ENCODE measurements at places on chromosomes 2 and 18.

DNA sequence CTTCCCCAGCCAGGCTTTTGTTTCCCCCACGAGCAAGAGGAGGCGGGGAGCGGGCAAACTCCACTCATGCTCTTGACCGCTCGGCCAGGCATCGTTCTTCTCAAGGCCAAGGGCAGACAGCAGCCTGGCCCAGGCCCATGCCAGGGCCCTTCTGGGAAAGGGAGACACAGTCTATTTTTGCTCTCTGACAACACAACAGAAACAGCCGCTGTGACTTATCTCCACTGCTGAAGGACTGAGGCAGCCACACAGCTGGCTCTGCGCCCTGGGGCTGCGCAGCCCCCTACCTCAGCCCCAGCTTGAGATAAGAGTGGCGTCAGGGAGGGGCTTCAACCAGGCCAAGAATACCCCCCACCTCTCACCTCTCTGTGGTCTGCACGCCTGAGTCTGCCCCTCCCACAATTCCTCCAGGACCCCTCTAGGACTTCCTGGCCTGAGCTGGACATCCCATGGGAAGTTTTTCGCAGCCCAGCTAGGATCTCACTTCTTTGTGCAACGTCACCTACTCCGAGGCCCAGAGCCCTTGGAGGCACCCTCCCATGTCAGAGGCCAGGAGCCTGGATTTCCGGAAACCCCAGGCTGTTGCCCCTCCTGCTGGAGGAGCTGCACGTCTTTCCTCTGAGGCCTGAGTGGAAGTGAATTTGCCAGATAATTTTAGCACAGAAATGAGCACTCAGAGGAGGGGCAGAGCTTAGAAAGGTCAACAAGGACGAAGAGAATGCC, 118.9 kb upstream of the OTOS start:
- no peak for DNase-seq

DNA sequence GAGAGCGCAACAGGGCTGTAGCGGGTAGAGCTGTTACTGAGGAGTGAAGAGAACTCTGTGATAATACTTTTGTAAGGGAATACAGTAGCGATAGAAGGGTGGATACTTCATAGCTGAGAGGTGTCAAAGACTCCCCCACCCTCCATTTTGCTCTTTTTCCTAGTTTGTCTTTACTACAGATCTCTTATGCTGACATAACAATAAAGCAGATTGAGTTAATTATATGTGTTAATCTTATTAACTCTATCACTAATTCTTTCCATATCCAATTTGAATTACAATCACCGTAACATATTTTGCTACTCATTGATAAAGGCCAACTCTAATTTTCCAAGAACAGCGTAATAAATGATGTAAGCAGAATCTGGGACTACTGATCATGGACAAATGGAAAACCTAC, 57.1 kb downstream of the UGP2 start:
- no peak for DNase-seq

- no peak for DNase-seq
Measured at GRCh38 chr2:100446696-100447095, 23.6 kb upstream of the NMS start.

- no peak for DNase-seq
Measured at GRCh38 chr2:56806924-56807323, 623.1 kb downstream of the CCDC85A start.

GRCh38 chr18:58637946-58638345, 9.1 kb upstream of the ALPK2 start:
- no peak for DNase-seq

GRCh38 chr2:215430528-215431187, 5.2 kb downstream of the FN1 start:
- DNase-seq, result no peak

GRCh38 chr2:43267381-43267780, 41.0 kb upstream of the ZFP36L2 start:
- no peak for DNase-seq

- no peak for DNase-seq
Measured at GRCh38 chr2:153880926-153881325, 9.2 kb downstream of the GALNT13 start.

DNA sequence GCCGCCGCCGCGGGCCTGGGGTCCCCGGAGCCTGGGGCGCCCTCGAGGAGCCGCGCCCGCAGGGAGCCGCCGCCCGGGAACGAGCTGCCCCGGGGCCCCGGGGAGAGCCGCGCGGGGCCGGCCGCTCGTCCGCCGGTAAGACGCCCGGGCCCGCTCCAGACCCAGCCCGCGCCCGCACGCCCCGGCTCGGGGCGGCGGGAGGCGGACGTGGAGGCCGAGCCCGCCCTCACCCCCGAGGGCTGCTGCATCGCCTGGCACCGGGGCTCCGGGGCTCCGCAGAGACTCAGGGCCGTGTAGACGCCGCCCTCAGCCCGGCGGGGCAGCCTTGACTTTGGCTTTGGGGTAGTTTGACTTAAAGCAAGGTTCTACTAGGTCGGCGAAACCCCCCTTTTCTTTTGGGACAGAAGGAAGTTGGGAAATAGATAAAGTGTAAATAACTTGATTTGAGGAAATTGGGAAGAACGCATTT, 335 bp downstream of the ERFE start:
- no peak for DNase-seq

DNA sequence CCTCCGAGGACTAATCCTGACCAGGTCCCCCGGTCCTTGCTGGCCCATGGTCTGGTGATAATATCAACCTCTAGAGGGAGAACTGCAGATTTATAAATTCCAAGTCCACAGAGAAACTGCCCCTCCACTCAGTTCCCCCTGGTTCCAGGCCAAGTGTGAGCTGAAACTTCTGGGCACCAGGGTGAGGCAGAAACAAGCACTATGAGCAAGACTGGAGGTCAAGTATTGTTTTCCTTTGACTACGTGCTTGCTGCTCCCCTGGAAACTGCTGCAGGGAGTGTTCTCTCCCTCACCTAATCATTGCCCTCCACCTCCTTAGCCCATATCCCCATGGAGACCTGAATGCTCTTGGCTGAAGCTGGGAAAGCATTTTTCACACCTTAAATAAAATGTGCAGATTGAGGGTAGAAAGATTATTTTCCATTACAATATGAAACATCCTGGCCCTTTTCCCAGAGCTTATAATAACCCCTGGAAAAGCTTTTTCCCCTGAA, 135.2 kb downstream of the RDH14 start:
- DNase-seq, result no peak

- no peak for DNase-seq
Measured at GRCh38 chr18:59429608-59430007, 70.5 kb upstream of the LMAN1 start.

GRCh38 chr2:170813611-170814532, 2.8 kb upstream of the GAD1 start:
- no peak for DNase-seq

GRCh38 chr18:64799376-64799775, 650.5 kb upstream of the LINC00305 start:
- no peak for DNase-seq

All from amygdala (tissue), 56 donors.